NCI-H2171 treated with DMSO at 0.1 percent for 48 hours (cell line): ENCODE measurements at places on chromosomes 5 and 9.

DNA sequence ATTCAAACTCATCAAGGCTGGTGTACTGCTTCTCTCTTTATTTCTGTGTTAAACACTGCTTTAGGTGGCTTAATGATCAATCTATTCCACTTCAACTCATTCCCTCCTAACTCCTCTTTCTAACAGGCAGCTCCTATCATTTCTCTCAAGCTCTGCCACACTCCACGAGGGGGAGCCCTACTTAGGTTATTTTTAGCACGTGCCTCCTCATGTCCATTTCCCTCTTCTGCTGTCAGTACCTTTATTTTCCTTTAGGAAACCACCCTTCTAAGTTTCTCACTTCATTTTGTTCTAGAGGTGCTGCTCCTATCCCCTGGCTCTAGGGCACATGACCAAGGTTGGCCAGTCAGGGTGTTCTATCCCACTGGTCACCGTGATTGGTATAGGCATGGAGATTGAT, 6.7 kb upstream of the BRINP1 start:
- DNase-seq, result peak; percentile 44

GRCh38 chr5:888638-889035, 4.0 kb downstream of the BRD9 start:
- no peak for DNase-seq

GRCh38 chr9:133051281-133051900, 10.4 kb upstream of the CEL start:
- DNase-seq, result no peak

DNA sequence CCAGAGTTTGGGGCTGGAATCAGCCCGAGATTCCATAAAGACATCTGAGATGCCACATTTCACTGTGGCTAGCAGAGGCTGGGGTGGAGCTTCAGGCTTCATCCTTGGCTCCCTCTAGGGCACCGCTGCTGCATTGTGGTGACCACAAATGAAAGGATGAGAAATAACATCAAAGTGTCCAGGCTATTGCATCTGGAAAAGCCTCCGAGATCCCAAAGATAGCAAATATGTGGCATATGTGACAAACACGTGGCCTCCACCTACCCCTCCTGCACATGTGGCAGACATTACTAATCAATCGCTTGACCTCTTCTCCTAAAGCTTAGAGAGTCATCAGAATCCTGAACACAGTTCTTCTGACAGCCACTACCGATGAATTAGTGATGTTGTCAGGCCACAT, 4.5 kb downstream of the SPARC start:
- no peak for DNase-seq

- DNase-seq, result peak; percentile 28
These were observed 176.2 kb downstream of the COL23A1 start for GRCh38 chr5:178413988-178414387.

- DNase-seq, result no peak
These were observed 12.7 kb downstream of the CKMT2 start for GRCh38 chr5:81245871-81246235.

DNA sequence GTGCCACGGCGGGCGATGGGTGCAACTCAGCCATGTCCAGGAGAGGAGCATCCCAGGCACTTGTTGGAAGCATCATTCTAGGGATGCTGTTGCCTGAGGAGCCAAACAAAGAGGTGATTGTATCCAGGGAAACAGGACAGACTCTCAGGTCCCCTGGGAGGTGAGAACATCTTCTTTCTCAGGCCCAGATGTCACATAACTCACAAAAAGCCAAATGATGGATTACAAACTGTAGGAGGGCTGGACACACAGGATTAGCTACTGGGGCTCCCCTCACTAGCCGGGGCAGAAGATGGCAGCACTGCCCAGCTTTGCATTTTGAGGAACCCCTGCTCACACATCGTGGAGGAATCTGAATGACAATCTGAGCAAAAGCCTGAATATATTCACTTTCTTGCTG, 64.7 kb upstream of the NFIL3 start:
- peak; percentile 31 for DNase-seq

- no peak for DNase-seq
These were observed 373.5 kb downstream of the KIAA0825 start for GRCh38 chr5:94244921-94245320.

GRCh38 chr5:109421956-109422355, 12.2 kb upstream of the PJA2 start:
- no peak for DNase-seq

GRCh38 chr5:59093329-59093728, 510.5 kb downstream of the RAB3C start:
- DNase-seq, result no peak

DNA sequence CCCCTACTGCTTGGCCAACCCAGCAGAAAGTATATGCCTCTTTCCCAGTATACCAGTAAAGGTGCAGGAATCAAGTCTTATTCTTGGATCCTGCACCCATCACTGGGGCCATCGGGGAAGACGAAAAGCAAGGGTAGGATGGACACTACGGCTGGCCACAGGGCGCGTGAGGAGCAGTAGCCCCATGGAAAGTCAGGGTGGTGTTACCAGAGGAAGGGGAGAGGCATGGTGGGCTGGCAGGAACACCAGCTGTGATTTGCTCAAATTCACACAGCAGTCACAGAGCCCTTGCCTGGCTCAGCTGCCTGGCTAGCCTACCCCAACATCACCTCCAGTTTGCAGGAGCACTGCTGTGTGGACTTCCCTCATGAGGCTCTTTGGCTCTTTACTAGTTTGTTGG, 34.5 kb upstream of the SAP30L start:
- DNase-seq, result no peak

DNA sequence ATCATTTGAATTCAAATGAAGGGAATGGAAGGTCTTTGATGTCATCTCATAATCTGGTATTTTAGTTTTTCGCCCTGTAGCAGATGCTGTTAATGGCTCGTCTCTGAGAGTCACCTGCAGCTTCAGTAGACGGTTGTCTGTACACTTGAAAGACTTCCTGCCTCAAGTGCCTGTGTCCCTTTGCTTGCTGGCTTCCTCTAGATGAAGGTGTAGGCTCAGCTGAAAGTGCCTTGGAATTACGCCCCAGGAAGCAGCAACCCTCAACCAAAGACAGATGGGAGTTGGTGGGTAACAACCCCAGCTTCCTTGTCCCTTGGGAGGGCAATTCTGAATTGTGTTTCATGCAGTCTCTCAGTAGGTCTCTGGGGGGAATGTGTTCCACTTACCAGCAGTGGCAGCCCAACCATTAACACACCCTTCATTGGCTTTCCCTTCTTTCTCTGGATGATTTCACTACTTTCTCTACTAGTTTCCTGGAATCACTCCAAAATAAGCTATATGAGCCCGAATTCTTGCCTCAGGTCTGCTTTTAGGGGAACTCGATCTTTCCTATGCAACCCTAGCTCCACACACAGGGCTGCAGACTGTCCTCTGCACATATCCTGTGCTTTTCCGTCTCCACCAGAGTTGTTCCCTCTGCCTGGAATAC, 395.6 kb downstream of the DMAC1 start:
- peak; percentile 94 for DNase-seq

- peak; percentile 27 for DNase-seq
These were observed 70.2 kb downstream of the ZNF608 start for GRCh38 chr5:124675931-124676846.
